ENCODE measurements at places on chromosomes 16 and 17. TPM values are rescaled to one million over a fixed set of nuclear protein-coding genes. Genes with fewer than 3 reads are reported as not detected.

The ARL5C gene
- total RNA-seq, result not detected

GRCh38 chr16:81687131-81687456 lies 92.0 kb upstream of the PLCG2 start:
- DNase-seq, result no peak

- no peak for DNase-seq
Observed at GRCh38 chr16:70714581-70715054, 28.8 kb upstream of the MTSS2 start.

The SGCA gene
- total RNA-seq, result 0.59 TPM

DNA sequence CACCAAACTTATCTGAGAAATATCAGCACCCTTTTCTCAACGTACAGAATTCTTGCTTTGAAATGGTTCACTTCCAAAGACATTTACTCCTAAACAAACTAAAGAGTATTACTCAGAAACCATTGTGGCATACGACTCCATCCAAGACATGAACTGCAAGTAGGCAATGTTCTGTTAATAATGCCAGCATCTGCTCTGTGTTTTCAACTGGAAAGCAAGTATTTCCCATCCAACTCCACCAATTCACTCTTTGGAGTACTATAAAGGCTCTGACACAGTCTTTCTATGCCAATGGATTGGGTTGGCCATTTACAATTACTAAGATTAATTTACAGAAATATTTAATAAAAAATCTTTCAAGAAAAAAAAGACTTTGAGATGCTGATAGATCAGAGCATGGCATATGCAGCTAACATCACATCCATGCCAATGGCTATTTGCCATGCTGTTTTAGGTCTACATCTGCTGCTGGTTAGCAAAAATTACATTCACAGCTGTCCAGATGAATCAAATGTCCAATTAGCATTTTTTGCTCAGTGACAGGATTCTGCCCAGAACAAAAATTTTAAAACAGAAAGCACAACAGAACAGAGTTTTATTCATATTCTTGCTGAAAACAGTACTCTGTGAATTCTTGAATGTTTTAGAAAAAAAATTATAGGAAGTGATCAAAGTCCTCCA lies 65.9 kb upstream of the HLF start:
- no peak for DNase-seq

DNA sequence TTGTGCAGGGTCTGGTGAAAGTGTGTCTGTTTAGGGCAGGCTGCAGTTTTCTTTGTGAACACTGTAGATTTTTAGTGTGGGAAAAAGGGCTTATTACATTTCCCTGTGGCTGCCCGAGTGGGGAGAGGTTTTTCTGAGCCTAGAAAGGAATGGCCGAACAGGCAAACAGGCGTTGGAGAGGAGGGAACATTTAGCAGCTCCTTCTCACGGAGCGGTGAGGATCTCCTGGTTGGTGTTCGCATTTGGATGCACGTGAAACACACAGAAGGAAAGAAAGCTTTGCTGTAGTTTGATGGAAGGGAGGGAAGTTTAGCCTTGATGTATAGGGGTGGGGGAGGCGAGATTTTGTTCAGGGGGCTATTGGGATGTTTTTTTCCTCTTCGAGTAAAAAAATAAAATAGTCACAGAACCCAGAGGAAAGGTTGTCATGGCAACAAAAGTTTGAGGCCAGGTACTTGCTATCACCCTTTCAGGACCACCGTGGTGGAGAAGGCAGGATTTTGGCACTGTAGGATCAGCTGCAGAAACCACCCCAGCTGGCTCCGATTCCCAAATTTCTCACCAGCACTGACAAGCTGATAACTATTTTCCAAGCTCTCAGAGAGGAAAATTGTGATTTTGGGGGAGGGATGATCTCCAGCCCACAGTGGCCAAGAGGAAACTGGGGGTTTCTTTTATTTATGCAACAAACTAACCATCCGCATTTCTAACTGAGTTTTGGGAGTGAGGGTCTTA lies 3.5 kb downstream of the GSG1L start:
- no peak for DNase-seq

- DNase-seq, result no peak
Observed at GRCh38 chr17:51666971-51667705, 406.8 kb downstream of the UTP18 start.

- no peak for DNase-seq
Observed at GRCh38 chr16:68972720-68973119, 129.4 kb downstream of the TANGO6 start.

DNA sequence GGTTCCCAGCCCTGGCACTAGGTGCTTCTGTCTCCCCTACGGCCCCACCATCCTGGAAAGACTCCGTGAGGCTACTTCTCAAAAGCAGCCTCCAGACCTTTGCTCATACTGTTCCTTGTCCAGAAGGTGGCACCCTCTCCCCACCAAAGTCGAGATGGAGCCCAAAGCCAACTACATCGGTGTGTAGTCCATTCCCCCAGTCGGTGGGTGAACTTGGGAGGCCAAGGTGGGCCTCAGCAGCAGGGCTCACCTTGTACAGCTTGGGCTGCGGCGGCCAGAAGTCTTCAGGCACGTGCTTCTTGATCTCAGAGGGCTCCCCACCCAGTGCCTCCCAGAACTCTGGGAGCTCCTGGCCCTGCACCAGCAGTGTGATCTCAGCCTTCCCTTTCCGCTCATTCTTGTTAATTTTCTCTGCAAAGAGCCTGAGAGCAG lies 10.2 kb downstream of the FLII start:
- peak; percentile 78 for DNase-seq

- DNase-seq, result no peak
Observed at GRCh38 chr17:30082773-30083172, 33.8 kb upstream of the NSRP1 start.

DNA sequence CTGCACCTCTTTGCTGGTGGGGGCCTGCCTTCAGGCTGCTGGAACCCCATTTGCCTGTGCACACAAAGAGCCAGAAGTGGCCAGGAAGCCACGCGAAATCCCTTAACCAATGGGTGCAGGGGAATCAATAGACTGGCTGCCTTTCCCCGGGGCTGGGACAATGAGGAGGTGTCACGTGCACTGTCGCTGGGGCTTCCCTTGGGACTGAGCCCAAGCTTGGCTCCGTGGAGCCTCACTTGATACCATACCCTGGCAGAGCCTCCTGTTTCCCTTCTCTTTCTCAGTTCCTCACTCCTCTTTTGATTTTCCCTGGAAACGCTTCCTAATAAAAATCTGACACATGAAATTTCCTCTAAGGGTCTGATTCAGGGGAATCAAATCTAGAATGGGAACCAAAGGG lies 38.8 kb upstream of the C16orf82 start:
- no peak for DNase-seq

DNA sequence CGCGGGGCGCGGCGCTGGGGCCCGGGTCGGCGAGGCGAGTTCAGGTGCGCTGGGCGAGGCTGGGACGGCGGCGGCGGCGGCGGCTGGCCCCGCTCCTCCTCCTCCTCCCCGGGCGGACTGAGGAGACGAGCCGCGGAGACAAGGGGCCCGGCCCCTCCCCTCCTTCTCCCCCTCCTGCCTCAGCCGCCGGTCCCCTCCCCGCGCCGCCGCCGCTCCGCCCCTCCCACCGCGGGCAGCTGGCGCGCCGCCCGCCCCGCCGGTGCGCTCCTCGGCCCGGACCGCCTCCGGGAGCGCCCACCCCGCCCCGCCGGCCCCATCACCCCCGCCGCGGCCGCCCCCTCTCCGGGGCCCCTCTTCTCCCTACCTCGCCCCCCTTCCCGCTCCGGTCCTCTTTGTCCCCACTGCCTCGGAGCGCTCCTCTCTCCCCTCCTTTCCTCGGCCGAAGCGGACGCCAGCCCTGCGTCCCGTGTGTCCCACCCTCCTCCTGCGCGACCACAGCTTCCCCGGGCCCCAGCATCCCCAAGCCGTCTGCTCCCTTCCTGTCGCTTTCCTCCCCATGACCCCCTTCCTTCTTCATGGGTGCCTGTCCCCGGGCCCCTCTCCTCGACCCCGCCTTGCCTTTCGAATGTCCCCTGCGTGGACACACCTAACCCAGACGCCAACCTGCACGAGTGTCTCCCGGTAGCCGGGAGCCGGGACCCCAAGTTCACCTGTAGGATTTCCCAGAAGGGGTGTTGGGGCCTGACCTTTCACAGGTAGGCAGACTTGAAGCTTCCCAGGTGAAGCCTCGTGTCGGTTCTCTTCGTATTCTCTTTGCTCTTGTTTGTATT lies at the start of gene TOX3:
TSS of gene TOX3 (minus strand) at position 140 of the 830 bp plus-strand sequence. CDS start 420 bp downstream, outside the sequence.
- no peak for DNase-seq

GRCh38 chr17:21095735-21096134 lies 31.0 kb upstream of the DHRS7B start:
- DNase-seq, result no peak

GRCh38 chr16:73230651-73231050 lies 182.7 kb upstream of the ZFHX3 start:
- no peak for DNase-seq

DNA sequence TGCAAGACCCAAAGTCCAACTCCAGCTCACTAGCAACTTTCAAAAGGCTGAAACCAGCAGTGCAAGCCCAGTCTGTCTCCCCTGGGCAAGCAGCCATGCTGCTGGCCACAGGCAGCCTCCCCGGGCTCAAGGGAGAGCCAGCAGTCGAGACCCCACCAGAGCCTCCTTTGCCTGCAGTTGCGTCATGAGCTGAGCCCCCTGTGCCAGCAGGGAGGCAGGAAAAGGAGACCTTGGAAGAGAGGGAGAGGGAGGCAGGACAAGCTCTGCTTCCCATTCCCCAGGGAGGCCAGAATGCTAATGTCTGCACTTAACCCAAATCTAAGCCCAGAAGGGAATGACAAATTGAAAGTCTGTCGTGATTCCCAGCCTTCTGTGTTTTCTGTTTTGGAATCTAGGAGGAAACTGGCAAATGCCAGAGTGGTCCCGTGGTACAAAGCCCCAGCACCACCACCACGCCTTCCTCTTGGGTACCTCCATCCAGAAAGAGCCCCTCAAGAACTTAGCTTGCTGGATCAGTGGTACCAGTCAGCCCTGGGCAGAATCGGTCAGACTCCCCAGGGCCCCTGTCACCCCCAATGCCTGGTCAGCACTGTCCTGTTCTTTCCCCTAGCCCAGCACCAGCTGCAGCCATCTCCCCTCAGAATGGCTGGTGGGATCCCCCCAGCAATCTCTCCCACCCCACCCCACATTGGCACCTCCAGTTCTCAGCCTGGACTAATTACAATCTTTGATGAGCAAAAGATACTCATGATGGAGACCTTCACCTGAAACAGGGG lies 99.3 kb upstream of the TNRC6C start:
- DNase-seq, result no peak

The CTF1 gene
- 0.22 TPM for total RNA-seq

DNA sequence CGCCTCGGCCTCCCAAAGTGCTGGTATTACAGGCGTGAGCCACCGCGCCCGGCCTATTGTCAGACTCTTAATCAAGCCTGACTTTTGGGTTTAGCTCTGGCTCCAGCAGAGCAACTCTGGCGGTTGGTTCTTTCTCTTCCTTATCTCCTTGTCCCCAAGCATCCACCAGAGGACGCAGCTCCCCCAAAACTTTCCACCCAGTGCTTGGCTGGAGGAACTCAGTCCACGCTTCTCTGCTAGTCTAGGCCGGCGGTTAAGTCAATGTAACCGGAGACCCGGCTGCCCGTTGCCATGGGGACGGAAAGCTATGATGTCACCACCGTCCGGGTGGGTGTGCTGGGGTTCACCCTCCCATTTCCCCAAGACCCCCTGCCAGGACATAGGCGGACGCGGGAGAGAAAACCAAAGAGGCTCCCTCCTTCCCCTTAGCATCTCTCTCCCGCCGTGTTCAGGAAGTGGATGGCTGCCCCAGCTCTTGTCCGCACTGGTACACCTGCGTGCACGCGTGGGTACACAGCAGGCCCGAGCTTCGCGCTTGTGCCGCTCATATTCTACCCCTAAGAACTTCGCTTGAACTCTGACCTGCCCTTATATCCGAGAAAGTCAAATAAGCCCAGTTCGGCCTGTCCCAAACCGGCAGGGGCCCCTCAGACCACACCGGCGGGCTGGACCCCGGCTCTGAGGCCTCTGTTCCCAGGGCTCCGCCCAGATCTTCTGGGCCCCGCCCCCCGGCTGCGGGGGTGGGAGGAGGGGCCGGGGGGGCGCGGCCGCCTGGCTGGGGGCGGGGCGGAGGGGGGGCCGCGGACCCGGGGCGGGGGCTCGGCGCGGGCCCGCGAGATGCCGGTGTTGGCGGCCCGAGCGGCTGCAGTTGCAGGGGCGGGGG lies at the start of gene RND2:
TSS of gene RND2 (plus strand) at position 825 of the 883 bp plus-strand sequence. CDS start 117 bp downstream, outside the sequence.
- DNase-seq, result peak; percentile 88

DNA sequence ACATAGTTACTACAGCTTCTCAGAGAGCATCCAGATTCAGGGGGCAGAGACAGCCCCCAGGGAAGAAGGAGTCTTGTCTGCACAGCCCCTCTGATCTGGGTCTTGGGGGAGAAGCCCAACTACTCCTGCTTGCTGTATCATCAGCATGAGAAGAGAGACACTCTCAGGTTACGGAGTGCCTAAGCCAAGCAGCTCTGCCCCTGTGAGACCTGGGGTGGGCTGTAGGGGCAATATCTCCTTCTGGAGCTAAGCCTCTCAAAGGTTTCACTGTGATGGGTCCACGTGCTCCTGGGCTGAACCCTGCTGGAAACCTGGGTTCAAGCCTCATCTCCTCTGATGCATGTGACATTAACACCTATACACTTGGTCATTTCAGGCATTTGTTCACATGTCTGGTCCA lies 123.2 kb downstream of the CPPED1 start:
- no peak for DNase-seq

The PTGES3L gene
- 0.64 TPM for total RNA-seq

DNA sequence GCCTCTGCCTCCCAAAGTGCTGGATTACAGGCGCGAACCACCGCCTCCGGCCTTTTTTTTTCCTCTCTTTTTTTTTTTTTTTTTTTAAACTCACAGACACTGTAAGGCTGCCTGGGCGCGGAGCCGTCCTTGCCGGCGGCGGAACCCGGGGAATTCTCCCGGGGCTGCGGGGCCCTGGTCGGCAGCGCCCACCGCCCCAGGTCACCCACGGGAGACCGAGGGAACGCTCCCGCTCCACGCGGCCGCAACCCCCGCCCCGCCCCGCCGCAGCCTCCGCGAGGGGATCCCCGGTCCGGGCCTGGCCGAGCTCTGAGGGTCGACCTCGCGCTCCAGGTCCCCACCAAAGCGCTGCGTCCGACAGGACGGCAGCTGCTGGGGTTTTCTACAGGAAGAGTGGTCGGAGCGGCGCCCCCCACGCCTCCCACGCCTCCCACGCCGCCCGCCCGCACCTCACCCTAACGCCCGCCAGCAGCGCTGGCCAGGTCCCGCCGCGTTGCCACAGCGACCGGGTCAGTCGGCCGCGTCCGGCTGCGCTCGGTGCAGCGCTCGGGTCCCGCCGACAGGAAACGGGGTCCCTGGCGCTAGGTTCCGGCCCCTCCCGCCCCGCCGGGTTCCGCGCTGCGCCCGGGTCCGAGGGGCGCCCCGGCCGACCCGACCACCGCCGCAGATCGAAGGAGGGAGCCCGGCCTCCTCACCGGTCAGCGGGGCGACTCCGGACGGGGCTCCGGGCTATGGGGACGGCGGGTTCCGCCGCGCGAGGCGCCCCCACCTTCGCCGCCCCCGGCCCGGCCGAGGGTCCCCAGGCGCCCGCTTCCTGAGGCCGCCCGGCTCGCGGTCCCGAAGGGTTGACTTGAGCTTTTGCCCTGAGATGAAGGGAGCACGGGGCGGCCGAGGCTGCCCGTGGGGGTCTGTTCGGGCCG lies at the start of gene CCDC57:
TSS of gene CCDC57 (minus strand) at position 512 of the 920 bp plus-strand sequence. CDS start 10,898 bp downstream, outside the sequence.
- peak; percentile 83 for DNase-seq

The SLC52A1 gene
- 0.31 TPM for total RNA-seq

The PRSS33 gene
- total RNA-seq, result not detected

Measured in activated CD4-positive, alpha-beta memory T cell treated with anti-CD3 and anti-CD28 coated beads for 36 hours (primary cell).